ENCODE measurements at places on chromosomes 3 and 15.
A peak's percentile ranks its signal among the peaks of the same experiment; 100 is the strongest.

DNA sequence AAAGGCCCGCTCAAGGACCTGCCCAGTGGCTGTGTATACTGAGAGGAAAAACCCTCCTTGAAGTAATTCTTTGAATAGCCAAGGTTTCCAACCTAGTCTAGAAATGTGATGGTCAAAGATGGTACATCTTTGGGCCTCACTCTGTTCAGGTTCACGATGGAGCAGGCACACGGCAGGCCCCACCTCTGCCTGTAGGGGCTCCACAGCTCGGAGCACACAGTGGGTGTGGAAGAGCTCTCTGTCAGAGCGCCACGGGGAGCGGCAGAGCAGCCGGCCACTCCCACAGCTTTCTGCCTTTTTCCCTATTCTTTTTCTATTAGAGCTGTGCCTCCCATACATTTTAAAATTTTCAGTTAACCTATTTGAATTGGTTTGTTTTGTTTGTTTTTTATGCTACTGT lies 89.5 kb downstream of the CTNNB1 start:
- DNase-seq = no peak

- no peak for DNase-seq
Observed at GRCh38 chr15:37002041-37002672, 98.2 kb downstream of the MEIS2 start.

DNA sequence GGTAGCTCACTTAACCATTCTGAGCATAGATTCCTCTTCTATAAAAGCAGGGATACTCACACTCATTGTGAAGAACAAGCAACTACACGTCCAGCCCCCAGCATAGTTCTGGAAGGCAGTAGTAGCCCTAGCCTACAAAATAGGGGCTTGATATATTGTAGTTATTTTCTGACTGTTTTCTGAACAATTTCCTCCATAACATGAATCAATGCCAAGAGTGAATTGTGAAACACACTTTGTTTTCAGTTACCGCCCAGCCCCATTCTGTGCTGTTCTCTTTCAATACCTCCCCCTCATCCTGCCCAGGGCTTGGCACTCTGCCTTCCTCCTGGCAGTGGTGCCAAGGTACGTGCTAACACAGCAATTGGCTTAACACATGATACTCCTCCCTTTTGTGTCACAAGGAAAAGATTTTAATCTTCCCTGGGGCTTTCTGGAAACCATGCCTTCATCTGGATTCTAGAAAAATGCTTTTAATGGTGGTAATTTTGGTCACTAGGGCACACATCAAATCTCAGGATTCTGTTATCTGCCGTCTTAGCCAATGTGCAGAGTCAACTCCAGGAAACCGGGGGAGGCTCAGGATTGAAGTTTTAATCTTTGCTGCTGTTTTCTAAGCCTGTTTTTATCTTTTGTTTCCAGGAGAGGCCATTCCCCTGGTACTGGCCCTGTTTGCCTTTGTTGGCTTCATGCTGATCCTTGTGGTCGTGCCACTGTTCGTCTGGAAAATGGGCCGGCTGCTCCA lies 37.2 kb downstream of the IL20RB start:
- DNase-seq = peak; percentile 90

DNA sequence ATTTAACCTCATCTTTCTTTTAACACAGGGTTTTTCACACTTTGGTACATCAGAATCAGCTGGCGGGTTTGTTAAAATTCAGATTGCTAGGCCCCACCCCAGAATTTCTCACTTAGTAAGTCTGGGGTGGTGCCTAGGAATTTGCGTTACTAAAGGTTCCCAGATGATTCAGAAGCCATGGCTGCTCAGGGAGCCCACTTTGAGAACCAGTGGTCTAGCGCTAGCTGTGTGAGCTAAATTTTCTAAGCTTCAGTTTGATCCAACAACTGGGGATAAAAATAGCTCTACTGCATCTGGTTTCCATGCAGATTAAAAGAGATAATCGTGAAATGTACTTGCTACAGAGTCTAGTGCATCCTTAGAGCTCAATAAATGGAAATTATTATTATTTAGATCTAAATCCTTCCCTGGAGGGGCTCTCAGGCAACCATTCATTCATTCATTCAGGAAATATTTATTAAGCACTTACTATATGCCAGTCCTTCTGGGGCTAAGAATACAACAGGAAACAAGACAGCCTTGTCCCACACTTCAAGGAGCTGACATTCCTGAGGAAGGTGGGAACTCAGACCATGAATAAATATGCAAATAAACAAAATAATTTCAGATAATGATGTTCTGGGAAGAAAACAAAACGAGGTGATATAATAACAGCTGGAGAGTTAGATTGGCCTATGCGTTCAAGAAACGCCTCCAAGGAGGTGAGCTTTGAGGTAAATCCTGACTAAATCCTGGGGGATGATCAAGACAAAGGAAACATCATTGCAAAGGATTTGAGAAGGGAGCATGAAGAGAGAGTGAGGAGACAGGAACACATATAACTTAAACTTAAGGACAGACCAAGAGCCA lies 3.9 kb upstream of the CIDEC start:
- no peak for DNase-seq

GRCh38 chr15:87610366-87610765 lies 646.2 kb downstream of the NTRK3 start:
- DNase-seq = no peak

- no peak for DNase-seq
Observed at GRCh38 chr3:179606534-179607085, 2.0 kb downstream of the NDUFB5 start.

DNA sequence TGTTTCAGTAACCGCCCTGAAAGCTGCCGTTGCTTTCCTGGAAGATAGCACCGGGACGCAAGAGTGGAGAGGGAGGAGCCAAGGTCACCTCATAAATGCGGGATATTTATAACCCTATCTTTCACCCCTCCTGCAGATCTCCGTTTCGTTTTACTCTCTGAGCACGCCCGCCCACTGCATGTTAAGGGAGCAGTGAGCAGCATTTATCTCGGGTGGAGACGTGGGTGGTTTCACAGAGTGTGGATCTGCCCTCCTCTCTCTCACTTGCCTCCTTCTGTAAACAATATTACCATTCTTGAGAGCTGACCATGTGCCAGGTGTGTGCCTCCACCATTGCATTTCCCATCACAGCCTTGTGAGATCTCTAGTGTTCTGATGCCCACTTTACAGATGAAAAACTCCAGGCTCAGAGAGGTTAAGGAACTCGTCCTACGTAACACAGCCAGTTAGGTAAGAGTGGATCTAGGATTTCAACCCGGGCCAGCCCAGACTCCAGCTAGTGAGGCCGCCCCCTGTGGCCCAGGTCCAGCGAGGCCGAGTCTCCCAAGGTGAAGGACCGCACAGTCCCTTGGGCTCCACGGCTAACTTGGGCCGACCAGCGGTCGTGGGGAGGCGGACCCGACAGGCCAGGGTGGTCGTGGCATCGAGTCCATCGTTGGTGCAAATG lies 16.9 kb upstream of the SEMA4B start:
- DNase-seq = peak; percentile 70

DNA sequence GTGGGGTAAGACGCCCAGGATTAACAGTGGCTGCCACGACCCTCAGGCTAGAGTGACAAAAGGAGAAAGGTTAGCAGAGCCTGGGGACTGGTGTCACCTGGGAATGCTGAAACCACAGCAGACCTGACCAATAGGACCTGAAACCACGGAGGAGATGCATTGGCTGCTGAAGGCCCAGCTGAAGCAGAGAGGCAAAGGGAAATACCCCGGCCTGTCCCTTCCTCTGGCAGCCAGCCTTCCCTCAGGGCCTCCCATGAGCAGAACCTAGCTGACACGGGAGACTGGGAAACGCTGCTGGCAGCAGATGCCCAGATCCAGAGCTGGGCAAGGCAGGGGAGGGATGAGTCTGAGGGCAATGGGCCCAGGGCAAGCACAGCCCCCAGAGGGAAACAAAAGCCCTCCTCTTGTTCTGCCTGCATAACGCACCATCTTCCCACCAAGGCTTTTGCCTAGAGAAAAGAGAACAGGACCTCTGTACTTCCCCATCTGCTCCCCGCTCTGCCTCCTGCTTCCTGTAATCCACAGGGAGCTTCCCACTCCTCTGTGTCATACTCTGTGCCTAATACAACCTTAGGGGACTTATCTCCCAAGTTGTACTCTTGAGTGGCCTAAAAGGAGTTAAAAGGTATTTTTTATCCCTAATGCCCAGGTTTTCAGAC lies 216.2 kb downstream of the ABHD5 start:
- DNase-seq = no peak

GRCh38 chr15:51134416-51135199 lies 39.9 kb upstream of the TNFAIP8L3 start:
- DNase-seq = no peak

DNA sequence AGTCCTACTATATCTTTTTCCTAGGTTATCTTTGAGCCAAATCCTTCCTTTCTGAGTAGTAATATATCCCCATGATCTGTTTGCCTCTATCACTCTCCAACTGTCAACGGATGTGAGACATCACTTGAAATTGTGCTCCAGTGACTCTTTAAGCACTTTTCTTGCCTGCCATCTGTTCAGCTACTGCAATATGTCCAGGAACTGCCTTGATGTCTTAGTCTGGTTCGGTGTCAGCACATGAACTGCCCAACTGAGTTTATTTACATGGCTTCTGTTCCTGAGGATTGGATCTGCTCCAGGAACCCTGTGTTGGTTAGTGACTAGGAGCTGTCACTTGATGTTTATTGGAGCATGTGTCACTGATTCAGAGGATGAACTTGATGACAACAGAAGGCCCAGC lies 116.5 kb downstream of the SLC9A9 start:
- no peak for DNase-seq

DNA sequence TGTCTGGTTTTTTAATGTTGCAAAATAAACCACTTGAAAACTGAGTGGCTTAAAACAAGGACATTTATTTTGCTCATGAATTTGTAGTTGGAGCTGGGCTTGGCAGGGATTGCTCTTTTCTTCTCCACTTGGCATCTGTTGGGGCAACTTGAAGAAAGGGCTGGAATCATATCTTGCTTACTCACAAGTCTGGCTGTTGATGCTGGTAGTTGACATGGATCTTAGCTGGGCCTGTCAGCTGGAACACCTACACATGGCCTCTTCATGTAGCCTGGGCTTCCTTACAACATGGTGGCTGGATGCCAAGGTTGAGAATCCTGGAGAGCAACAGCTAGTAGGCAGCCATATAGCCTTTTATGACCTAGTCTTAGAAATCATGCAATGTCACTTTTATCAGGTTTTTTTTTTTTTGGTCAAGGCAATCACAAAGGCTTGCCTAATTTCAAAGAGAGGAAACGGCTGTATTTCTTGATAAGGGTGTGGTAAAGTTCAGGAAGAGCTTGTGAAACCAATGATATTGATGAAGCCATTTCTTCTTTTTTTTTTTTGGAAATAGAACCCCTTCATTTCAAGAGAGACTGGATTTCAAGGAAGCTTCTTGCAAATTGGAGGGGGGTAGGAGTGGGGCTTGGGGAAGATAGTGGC lies 262.1 kb downstream of the IL20RB start:
- no peak for DNase-seq

DNA sequence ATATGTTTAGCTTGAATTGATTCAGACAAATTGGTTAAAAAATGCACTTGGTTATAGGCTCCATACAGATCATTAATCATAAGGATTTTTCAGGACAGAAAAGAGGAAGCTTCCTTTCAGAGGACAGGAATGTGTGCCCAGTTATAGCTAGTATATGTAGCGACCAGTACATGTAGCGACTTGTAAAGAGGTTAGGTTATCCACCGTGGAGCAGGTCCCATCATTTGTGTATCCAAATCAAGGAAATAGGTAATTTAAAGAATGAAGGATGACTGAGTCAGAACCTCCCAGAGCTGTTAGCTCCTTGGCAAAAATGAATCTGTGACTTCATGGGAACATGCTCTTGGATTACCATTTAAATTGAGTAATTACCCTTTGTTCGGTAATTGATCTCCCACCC lies 15.8 kb upstream of the P2RY12 start:
- no peak for DNase-seq

DNA sequence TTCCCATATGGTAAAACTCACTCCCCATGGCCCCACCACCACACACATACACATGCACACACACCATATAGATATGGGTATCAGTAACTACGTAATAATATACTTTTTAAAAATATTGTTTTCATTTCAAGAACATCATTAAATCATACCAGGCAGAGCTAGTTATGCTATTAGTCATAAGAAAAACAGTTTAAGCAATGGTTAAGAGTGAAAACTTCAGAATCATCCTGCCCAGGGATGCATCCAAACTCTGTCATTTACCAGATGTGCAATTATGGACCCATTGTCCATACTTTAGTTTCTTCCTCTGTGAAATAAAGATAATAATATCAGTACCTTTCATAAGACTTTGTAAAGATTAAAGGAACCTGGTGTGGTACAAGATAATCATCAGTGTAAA lies 608.3 kb downstream of the RBMS3 start:
- no peak for DNase-seq

DNA sequence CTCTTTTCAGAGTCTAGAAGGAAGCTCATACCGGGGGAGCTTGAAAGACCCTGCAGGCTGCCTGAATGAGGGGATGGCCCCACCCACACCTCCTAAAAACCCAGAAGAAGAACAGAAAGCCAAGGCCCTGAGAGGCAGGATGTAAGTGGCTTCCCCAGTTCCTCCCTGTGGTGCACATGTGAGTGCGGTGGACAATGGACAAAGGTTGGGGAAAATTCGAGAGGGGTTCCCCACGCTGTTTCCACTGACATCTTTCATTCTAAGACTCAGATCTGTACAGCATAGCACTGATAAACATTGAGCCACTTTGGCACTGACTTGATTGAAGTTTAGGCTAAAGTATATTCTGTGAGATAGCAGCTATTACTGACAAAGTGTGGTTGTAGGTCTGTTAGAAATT lies 79.5 kb upstream of the UMPS start:
- DNase-seq = no peak

GRCh38 chr3:57120040-57120439 lies 45.1 kb downstream of the IL17RD start:
- no peak for DNase-seq

DNA sequence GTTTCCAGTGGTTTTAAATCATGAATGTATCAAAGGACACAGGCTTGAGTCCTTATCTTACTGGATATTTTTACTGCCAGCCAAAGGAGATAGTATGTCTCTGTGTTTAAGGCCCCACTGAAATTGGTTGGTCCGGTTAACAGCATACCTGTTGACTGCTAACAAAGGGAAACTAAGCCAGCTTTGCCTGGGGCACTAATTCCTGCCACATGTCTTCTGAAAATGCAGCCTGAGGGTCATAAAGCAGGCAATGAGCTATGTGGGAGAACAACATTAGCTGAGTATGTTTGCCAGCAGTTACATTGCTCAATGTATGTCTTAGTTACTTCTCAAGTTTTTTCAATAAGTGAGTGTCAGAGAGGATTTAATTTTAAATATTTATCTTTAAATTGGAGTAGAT lies 12.4 kb downstream of the PLS1 start:
- DNase-seq = no peak

GRCh38 chr15:94844538-94845389 lies 613.4 kb downstream of the MCTP2 start:
- DNase-seq = peak; percentile 71

- no peak for DNase-seq
Observed at GRCh38 chr15:100094127-100094510, 247.7 kb downstream of the ADAMTS17 start.

- no peak for DNase-seq
Observed at GRCh38 chr3:181839039-181839915, 127.6 kb downstream of the SOX2 start.

- no peak for DNase-seq
Observed at GRCh38 chr15:58875343-58875742, 58.1 kb downstream of the SLTM start.

All from suprapubic skin (tissue), 4 donors.